ENCODE measurements at places on chromosomes 4 and X.

DNA sequence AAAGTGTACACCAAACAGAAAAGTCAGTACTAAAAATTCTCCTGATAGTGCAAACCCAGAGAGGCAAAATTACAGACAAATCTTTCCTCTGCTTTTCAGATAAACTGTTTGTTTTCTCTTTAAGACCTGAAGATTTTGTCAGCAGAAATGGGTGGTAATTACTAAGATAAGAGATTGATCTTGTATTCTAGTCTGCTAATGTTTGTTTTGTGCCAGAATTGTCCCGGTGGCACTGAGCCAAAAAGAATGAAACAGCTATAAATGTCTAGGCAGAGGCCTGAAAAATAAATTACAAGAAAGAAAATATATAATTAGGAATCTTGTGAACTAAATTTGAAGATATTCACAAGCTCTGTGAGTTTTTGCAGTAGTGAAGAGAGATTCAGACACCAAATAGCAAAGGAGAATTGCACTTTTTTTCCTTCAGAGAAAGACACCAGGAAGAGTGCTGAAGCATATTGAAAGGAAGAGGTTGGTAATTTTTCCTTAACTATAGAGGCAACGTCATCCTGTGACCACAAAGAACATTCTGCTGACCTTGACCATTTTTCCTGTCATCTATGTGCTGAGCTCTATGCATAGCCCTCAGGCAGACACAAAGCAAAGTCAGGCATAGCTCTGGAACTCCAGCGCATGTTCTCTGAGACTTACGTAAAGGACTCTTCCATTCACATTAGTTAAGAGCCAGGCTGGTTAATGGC is 314.5 kb upstream of the RASGEF1B start:
- DNase-seq: no peak

DNA sequence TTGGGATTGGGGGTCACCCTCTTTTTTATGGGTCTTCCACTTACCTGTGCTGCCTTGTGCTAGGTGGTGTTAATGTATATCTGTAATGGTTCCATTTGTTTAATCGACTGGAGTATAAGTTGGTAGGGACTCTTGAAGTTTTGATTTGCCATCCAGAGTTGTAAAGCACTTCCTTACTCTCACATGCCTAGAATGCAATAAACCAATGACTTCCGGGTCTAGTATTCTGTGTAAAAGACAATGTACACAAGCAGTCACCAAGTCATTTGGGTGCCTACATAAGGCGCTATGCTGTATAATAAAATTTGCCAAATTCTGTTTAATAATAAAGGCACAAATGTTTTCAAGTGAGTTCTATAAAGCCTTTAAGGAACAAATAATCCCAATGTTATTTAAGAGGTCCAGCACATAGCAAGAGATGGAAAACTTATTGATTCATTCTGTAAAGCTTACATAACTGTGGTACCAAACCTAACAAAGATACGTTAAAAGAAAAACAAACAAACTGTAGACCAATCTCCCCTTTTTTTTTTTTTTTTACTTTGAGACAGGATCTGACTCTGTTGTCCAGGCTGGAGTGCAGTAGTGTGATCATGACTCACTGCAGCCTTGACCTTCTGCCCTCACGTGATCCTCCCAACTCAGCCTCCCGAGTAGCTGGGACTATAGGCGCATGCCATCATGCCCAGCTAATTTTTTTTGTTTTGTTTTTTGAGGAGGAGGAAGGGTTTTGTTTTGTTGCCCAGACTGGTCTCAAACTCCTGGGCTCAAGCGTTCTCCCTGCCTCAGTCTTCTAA is 41.5 kb upstream of the HPRT1 start:
- no peak for DNase-seq

DNA sequence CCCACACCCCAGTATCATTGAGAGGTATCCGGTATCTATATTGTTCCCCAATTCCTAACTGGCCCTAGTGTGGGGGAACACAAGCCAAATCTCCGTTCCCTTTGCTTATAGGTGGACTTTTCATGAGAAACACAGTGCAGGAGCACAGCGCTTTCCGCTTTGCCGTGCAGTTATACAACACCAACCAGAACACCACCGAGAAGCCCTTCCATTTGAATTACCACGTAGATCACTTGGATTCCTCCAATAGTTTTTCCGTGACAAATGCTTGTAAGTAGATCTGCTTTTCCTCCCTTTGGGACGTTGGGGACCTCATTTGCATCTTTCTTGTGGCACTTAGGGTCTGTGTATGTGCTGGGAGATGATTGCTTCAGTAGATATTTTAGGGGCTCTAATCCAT is 1.6 kb downstream of the GRIA3 start:
- DNase-seq: no peak

- no peak for DNase-seq
These were observed 457.4 kb upstream of the PCDH10 start for GRCh38 chr4:132691668-132692067.

DNA sequence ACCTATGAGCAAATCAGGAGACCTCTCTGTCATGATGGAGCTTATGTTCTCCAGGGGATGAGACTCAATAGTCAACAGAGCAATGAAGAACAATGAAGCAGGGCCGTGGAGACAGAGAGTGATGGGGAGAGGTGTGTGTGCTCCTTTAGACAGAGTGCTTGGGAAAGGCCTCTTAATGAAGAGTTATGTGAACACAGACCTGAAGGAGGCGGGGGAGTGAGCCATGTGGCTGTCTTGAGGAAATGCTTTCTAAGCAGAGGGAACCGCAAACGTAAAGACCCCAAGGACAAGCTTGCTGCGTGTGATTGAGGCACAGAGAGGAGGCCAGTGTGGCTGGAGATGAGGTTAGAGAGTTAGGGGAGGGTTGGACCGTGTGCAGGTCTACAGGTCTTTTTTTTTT is 53.1 kb downstream of the CHRNA9 start:
- no peak for DNase-seq

DNA sequence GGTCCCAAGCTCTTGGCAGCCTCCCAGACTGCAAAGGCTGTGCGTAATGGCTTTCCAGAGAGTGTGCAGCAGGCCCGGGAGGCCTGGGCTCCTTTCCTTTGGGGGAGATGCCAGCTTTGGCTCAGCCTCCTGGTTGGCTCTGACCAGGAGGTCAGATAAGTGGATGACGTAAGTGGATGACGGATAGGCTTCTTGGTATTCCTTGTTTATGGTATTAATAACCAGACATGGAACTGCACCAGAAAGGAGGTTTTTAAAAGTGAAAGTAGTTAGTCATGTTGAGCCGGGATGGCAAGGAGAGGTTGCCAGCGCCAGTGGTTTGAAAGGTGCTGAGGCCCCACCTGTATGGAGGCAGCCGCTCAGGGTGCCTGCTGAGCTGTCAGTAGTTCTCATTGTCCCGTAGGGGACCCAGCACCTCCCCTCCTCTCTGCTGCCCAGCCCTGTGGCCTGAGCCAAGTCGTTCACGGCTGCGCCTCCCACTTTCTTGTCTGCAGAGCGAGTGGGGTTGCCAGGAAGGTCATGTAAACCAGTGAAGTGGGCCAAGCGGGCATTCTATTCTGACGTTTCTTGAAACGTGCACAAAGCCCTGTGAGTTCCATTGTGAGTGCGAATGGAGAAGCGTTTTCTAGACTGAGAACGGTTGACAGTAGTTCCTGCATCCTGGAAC is 28.7 kb upstream of the STOX2 start:
- DNase-seq: no peak

DNA sequence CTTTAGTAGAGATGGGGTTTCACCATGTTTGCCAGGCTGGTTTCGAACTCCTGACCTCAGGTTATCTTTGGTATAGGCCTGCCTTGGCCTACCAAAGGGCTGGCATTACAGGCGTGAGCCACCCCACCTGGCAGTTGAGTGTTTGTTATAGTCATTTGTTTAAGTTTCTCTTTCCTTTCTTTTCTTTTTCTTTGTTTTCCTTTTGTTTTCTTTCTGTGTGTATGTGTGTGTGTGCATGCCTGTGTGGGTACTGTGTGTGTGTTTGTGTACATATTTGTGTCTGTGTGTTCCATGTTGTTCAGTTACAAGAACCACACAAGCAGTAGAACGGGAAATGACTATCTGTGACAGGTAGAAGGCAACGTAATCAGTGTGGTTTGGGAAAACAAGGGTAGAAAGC is 624.9 kb downstream of the FSTL5 start:
- DNase-seq: no peak

DNA sequence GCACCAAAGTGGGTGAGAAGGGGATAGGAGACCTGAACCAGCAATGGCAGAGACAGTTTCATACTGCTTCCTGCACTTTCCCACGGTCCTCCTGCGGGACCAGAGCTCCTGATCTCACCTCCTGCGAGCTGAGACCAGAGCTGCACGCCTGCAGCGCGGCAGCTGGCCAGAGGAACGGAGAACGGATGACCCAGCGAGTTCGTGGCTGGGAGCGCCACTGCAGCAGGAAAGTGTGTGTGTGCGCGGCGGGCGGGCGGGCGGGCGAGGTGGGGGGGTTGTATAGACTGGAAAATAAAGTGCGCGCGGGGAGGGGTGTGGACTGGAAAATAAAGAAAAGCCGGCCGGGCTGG is 16.5 kb downstream of the MCF2 start:
- DNase-seq: no peak

DNA sequence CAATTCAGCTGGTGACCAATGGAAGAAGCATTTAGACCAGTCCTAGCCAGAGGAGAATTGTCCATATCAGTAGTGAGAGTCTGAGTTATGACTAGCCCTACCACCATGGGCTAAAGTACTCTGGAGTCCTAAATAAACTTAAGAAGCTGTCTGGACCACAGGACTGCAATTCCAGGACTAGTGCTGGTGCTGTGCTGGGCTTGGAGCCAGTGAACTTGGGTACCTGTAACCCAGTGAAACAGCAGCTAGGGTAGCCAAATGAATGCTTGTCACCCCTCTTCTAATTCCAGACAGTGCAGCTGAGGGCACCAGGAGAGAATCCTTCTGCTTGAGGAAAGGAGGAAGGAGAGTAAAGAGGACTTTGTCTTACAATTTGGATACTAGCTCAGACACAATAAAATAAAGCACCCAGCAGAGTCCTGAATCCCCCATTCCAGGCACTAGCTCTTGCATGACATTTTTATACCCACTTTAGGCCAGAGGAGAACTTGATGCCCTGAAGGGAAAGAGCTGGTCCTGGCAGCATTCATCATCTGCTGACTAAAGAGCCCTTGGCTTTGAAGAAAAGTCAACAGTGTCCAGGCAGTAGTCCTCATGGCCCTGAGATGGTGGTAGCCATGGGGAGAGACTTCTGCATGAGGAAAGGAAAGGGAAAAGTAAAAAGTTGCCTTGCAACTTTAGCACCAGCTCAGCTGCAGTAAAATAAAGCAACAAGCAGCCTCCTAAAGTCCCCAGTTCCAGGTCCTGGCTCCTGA is 2675.7 kb downstream of the PCDH7 start:
- DNase-seq: no peak

- DNase-seq: no peak
These were observed 12.5 kb downstream of the HPF1 start for GRCh38 chr4:169745291-169745690.

DNA sequence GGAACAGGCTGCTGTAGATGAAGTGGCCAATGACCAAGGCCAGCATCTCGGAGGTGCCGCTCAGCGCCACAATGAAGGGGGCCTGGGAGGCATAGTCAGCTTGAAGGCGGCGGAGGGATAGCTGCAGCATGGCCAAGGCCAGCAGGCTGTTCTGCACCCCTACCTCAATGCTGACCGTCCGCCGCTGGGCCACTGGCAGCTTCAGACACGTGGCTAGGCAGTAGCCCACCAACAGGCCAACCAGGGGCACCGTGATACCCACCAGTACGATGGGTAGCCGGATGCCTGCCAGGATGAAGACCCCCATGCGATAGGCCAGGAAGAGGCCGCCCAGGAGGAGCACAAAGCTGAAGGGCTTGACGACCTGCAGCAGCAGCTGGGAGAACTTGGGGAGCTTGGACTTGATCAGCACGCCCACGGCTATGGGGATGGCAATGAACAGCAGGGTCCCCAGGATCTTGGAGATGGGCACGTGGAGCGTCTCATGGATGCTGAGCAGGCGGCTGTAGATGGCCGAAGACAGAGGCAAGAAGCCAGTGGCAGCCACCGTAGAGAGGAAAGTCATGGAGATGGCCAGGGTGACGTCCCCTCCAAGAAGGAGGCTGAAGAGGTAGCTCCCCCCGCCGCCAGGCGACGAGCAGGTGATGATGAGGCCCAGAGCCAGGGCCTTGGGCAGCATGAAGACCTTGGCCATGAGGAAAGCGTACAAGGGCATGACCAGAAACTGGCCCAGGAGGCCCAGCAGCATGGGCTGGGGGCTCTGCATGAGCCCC is 1.3 kb upstream of the UBL4A start:
- no peak for DNase-seq

- DNase-seq: peak; percentile 10
These were observed 17.5 kb downstream of the STX18 start for GRCh38 chr4:4524364-4524763.

DNA sequence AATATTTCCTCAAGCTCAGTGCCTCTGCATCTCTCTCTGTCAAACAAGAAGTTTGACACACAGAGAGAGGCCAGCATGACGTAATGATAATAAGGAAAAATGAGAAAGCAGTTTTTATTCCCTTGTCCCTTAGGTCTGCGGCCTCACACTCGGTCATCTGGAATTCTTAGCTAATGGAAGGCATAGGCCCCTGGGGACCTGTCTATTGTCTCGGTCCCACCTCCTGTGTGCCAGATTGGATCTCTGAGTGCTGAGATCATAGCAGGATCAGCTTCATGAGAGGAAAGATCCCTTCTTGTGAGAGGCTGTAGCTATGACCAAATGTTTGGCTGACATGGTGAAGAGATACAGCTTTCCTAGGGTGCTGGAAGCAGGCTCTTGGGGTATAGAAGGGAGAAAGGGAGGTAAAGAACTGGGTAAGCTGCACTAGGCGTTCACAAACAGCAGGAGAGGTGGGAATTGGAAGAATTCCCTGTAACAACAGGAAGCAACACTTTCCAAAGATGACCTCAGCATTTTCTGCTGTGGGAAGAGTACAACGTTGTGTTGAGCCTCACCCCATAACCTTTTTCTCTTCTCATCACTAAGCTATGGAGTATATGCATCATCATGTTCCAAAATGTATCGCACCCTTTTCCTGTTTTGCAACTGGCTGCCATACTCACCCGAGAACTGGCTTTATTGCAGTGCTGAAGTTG is 20.2 kb downstream of the TMEM31 start:
- no peak for DNase-seq

GRCh38 chr4:142238589-142238988 is 602.2 kb downstream of the IL15 start:
- DNase-seq: no peak

- no peak for DNase-seq
These were observed 614.7 kb upstream of the EPHA5 start for GRCh38 chr4:66284991-66285451.

GRCh38 chrX:67648361-67648760 is 104.5 kb downstream of the AR start:
- DNase-seq: no peak

DNA sequence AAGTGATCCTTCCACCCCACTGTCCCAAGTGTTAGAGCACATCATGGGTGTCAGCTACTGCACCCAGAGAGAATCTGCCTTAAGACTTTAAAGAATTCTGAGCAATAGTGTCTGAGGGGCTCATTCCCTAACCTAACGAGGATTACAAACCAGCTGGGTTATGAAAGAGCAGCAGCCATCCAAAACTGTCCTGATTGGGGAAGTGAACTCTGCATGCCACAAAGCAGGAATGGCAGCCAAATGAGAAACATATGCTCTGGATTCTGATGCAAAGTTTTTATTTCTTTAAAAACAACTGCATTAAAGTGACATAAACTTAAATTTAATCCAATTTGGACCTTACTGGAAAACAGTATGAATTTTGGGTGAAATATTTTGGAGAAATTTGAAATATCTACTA is 103.2 kb downstream of the ANXA3 start:
- no peak for DNase-seq

Data from stimulated activated CD8-positive, alpha-beta memory T cell treated with anti-CD3 and anti-CD28 coated beads, Interleukin-7, amount 100 ng/mL, for 1 hour (primary cell).